ENCODE measurements at places on chromosomes 3 and 15.

DNA sequence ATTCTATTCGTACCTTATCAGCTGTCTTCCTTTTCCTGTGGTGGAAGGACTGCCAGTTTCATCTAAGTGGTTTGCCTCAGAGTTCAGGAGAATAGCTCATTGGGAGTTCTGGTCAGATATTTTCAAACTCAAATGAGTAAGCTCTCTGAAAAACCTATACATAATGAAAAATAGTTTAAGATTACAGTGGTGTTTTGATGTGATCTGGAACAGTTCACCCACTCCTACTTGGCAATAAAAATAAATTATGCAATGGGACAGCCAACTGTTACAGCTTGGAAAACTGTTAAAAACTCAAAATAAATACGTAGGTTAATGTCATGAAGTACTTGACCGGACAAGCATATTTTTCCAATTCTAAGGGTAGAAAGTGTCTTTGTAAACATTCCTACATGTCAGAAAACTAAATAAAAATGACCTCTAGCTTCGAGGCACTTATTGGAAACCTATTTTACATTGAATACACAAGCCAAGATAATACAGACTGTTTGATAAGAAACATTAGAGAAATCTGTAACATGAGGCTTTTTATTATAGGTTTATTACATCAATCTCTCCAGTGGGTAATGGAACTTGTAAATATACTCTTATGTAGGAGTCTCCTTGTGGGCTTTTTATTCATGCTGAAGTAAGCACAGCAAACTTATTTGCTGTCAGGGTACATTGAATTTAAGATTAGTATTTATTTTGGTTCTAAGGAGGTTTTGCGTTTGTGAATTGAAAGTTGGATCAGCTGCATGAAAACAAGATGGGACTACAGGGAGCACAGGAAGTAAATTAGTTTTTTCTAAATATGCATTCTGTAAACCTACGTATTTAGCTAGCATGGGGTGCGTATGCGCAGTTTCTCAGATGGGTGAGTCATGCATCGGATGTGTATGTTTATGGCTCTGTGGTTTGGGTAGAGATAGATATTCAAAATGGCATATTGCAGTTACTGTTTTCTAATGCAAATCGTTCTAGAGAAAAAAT lies 453.1 kb downstream of the IL5RA start:
- DNase-seq = no peak

GRCh38 chr3:52897130-52898122 lies at the start of gene STIMATE:
Gene STIMATE, minus strand, starts transcription at chr3:52897548. Its CDS starts 98 bp downstream, at chr3:52897450.
- DNase-seq = peak; percentile 50

DNA sequence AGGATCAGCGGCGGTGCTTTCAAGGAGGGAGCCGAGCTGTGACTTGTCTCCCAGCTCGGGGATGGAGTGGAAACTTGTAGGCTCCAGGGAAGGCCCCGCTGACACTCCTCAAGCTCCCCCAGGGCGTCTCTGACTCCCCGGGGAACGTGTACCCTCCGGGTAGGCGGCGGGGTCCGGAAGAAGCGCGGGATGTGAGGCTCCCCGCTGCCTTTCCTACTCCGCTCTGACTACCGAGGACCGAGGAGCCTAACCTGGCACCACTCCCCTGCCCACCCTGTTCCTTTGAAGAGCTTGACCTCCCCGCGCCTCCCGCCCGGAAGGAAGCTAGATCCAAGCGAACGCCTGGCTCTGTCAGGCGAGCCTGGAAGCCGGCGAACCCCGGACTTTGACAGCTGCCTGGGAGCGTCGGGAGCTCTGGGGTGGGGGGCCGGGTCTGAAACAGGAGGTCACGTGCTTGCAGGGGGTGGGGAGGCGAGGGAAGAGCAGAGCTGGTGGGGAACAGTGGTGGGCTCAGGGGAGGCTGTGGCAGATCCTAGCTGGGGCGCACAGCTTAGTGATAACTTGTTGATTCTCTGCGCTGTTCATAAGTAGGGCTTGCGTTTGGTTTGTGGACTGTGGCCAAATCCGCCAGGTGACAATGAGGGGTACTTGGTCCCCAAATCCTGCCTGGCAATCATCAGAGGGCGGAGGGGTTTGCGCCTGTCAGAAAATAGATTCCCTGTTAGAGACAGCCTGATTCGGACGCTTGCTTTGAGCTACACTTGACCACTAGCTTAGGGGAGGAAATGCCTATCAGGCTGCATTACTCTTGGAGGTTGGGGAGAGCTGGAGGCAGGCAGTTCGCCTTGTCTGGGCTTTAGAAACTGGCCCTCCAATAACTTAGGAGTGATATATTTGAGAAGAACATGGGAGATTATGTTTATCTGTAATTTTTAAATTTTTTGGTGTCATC lies 1.2 kb downstream of the CLSTN2 start:
- DNase-seq = no peak

GRCh38 chr3:153901991-153902390 lies 219.2 kb upstream of the ARHGEF26 start:
- no peak for DNase-seq

GRCh38 chr15:27358751-27359434 lies 387.9 kb downstream of the GABRG3 start:
- DNase-seq = no peak

- no peak for DNase-seq
Measured at GRCh38 chr3:23496165-23496564, 293.0 kb downstream of the UBE2E2 start.

DNA sequence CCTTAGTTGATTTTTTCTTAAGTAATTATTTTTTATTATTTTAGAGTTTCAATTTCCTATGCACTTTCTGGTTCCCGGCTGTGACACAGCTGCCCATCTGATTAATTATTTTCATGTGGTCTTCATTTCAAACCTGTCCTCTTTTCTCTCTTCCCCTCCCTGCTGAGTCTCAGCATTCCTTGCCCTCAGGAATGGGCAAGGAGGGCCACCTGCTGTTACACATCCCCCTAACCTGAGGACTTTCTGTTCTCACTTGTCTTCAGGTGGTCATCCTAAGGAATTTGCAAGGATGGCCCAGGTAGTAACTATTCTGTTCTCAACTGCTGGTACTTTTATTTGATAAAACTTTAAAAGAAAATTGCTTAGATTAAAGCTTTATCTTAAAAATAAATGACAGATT lies 545.0 kb downstream of the OTOL1 start:
- DNase-seq = no peak

- no peak for DNase-seq
Measured at GRCh38 chr3:195207731-195208130, 63.2 kb downstream of the XXYLT1 start.

DNA sequence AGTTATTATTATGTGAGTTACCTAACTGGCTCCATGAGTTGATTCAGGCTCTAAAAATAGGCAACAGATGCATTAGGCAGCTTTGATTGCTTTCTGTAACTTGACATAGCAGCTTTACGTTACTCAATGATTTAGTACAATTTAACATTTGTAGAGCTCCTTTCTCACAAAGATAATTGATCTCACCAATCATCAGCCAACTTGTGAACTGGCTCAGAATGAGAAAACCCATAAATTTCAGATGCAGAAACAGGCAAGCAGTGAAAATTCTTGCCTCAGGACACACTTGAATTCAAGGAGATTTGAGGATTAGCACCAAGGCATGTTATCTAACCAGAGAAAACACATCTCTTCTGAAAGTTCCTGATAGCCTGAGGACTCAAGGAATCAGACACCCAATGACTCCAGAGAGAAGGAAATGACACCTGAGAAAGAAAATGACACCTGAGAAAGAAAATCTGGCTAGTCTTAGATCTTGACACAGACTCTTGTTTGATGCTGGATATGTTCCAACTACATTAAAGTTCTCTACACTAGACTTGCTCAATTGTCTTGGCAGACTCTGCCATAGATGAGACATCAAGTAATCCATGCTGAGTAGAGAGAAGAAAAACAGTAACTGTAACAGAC lies 315.1 kb upstream of the CBLB start:
- no peak for DNase-seq
